HT1080 (cell line): ENCODE measurements at places on chromosomes 11 and 22. TPM values are rescaled to one million over a fixed set of nuclear protein-coding genes. Genes with fewer than 3 reads are reported as not detected.

GRCh38 chr11:125918140-125918840 is 14.0 kb downstream of the DDX25 start:
- DNase-seq: no peak

DNA sequence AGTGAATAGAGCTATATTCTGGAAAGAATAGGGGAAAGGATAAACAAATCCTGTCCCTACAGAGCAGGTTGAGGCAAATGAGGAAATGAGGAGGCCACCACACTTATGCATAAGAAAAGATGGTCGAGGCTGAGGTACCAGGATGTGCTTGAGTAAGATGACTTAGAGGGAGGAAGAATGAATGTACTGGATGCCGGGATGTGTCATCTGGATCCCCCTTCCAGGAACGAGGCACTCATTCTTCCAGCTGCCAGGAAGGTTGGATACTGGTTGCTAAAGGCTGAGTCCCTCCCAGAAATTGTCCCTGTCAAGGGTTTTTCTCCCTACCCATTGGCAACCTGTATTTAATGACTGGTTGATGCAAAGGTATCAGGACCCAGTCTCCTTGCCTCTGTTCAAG is 31.1 kb upstream of the SYT9 start:
- DNase-seq: peak; percentile 70

DNA sequence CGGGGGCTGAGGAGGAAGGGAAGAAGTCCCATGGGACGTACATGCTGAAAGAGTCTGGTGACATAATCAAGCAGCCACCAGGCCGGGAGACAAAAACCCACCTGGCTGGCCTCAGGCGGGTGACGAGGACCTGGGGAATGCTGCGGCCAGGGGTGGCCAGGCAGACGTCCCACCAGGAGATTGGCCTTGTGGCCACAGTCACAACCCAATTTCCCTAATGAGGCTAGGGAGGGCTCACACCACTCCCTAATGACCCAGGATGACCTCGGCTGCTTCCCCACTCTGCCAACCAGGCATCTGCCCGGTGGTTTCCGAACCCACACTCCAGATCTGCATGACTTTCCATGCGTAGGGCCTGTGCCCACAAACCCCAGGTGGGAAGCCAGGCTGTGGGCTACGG is 66.9 kb downstream of the SCUBE1 start:
- DNase-seq: no peak

DNA sequence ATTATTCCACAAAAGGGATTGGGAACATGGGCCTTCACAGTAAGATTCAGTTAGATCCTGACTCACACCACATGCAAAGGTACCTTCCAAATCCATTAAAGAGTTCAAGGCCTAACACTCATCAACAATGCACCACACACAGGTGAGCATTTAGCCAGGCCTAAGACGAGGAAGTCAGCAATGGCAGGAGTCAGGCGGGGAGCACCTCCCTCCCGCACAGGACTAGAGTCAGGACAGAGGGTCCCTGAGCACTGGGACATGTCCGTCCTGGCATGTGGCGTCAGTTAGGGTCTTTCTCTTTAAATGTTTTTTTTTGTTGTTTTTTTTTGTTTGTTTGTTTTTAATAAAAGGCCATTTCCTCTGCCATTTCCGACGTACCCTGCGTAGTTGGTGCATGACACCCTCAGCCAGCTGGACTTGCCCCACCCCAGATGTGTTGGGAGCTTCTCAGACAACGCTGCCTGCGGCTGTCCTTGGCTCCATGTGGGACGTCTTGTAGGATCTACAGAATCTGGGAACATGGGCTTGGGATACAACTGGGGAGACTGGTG is 1458.6 kb downstream of the BRD1 start:
- no peak for DNase-seq

GRCh38 chr11:120698918-120699317 is 187.4 kb downstream of the GRIK4 start:
- no peak for DNase-seq

DNA sequence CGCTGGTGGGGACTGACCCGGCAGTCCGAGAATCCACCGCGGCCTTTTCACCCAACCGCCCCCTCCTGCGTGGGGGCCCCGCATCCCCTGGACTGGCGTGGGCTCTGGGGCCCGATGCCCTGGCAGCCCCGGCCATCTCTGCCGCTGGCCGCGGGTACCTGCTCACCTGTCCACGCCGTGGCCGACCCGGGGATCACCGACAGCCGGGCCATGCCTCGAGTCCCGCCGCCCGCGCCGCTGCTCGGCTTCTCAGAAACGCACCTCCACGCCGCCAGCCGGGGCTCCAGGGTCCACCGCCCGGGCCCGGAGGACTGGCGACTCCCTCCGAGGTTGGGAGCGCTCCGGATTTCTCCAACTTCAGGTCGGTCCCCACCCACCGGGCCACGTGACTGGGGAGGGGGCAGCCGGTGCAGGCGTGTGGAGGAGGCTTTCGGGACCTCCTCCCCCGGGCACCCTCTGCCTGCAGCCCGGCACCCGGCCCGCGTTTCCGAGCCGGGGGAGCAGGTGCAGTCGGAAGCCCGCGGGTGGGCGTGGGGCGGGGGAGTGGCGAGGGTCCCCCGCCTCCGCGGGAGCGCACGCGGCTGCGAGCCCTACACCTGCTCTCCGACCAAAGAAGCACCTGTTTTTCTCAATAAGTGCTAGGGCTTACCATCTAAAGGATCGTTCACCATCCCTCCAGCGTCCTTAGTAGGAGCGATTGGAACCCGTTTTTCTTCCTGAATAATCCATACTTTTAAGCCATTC is 554 bp upstream of the NRIP3 start:
- no peak for DNase-seq

GRCh38 chr11:130766650-130767565 is 149.4 kb downstream of the SNX19 start:
- DNase-seq: no peak

- peak; percentile 27 for DNase-seq
Measured at GRCh38 chr11:36492724-36493304, 17.3 kb downstream of the TRAF6 start.

- DNase-seq: peak; percentile 73
Measured at GRCh38 chr11:76626921-76627401, 43.6 kb downstream of the LRRC32 start.

DNA sequence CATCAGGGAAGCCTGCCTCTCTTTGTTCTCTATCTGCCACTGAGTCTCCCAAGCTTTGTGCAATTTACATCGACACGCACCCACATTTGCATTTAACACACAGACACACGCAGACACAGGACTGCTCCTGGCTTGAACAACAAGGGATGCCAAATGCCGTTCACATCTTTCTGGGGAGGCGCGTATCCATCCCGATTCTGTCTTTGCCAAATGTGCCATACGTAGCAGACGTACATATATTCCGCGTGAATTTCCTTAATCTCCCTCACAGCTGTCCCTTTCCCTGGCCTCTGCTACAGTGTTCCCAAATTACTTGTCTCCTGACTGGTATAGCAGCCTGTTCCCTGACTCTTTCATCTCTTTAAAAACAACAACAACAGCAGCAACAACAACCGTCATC is 409.5 kb downstream of the MIAT start:
- DNase-seq: no peak

DNA sequence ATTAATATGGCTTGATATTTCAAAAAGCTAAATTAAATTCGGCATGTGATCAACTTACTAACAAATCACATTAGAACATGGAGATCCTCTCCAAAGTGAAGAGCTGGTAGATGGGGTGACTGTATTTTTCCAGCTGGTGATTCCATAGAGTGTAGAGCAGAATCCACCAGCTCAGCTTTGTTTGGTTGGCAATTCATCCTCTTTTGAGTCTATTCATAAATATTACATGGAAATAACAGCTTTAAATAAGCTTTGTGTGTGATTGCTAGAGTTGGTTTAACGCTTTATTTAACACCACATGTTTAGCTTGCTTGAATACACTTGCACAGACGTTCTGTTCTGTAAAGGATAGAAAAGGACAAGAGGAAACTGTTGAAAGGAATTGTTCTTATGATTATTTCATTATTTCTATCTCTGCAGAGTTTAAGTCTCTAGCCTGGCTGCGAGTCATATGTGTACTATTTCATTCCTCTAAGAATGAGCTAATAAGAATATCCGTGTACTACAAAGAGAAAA is 738.3 kb upstream of the KIRREL3 start:
- no peak for DNase-seq

DNA sequence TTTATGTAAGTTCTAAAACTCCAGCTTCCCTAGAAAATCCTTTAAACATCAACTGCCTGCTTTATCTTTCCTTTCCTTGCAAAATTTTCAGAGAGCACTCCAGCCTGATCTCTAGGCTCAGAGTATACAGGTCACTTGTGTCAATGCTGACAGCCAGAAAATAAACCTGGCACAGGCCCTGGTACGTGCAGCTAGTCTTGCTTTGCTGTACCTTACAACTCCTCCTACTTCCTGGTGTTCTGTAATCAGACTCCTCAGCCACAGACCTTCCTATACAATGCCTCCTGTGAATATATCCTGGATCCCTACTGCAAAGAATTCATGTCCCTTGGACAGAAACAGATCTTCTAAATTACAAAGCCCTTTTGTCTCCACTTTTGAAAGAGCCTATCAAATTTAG is 24.2 kb upstream of the TMEM123 start:
- DNase-seq: peak; percentile 72

DNA sequence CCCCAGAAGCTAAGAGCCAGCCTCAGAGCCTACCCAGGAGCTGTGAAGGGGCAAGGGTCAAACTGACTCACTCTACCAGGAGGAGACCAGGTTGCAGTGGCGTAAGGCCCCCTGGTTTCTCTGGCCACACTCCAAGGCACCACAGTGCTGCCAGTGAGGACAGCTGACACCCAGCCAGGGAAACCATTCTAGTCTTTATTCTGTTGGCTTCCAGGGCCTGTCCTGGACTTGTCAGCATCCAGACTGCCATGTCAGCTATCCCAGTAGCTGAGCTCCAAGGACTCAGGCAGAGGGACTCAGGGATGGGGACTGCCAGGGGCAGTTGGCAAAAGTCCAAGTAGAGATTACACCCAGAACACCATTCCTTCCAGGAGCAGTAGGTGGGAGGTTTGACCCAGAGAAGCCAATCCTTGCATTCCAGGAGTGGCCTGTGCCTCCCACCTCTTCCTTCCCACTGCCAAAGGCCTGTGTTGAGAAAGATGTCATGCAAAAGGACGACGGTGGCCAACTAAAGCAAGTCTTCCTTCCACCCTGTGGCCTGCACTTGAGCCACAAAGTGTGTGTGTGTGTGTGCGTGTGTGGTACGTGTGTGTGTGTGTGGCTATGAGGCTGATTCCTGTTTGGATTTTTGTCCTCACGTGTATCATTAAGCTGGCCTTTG is 3.6 kb upstream of the MAPK8IP1 start:
- DNase-seq: peak; percentile 33

GRCh38 chr22:45083659-45084305 is 74.0 kb upstream of the PHF21B start:
- DNase-seq: peak; percentile 83

GRCh38 chr11:129932381-129933067 is 37.1 kb upstream of the NFRKB start:
- DNase-seq: no peak

DNA sequence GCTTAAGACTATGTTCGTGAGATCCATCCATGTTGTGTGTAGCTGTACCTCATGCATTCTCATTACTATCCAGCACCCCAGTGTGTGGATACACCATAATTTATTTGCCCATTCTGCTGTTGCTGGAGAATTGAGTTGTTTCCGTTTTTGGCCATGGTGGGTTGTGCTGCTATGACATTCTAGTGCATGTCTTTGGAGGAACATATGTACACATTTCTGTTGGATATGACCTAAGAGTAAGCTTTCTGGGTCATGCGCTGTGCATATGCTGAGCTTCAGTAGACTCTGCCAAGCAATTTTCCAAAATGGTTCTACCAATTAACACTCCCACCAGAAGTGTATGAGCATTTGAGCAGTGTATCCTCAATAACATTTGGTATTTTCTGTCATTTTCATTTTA is 316.6 kb downstream of the MIAT start:
- no peak for DNase-seq

DNA sequence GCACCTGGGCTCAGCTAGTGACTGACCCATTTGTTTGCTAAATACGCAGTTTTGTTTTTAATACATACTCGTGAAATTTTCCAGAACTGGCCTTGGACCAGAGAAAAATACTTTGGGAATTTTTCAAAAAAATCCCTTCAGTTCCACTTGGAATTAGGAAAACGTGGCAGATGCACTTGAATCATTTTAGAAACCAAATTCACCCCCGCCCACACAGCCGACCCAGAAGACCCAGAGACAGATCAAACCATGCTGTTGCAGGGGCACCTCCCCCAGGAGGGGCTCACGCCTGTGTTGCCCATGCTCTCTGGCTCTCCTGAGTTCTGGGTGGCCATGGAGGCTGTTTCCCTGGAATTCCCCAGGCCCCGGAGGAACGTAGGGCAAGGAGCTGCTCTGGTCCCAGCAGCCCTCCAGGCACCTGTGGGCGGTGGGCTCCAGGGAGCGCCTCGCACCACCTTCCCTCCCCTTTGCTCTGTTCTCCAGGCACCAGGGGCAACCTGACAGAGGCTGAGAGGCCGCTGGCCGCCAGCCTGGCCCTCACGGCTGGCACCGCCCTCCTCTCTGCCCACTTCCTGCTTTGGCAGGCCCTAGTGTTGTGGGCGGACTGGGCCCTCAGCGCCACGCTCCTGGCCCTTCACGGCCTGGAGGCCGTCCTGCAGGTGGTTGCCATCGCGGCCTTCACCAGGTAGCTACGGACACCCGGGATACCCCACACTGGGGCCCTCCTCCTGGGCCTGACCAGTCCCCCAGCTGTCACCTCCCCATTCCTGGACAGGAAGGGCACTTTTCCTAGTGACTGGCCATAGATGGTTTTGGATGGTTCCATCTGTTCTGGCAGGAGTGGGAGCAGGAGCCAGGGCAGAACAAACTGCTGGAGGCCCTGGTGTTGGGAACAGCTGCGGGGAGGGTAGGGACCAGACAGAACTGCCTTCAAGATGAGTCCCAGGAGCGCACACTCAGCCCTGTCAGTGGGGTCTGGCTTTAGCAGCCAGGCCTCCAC is 3.3 kb upstream of the EPS8L2 start:
- peak; percentile 76 for DNase-seq

GRCh38 chr11:11615086-11615485 is 6.7 kb downstream of the GALNT18 start:
- DNase-seq: no peak

DNA sequence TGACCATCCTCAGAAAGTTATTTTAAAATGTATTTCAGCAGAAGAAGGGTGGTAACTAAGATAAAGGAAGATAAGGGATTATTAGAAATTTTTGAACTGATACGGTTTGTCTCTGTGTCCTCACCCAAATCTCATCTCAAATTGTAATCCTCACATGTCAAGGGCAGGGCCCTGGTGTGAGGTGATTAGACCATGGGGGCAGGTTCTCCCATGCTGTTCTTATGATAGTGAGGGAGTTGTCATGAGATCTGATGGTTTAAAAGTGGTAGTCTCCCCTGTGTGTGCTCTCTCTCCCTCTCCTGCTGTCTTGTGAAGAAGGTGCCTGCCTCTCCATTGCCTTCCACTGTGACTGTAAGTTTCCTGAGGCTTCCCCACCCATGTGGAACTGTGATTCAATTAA is 36.1 kb downstream of the CYP2R1 start:
- no peak for DNase-seq

Gene DDI1
- not detected in 2 replicates for total RNA-seq

Gene APOL5
- total RNA-seq: not detected in 2 replicates

Gene OR10A2
- total RNA-seq: not detected in 2 replicates

Gene CACNA1I
- not detected in 2 replicates for total RNA-seq

Gene NCR3LG1
- 0.27 and 0.53 TPM in 2 replicates for total RNA-seq

Gene KCNC1
- total RNA-seq: 0.10 TPM in 1 of 2 replicates, not detected in the other

Gene IZUMO1R
- total RNA-seq: 0.11 TPM in 1 of 2 replicates, not detected in the other

Gene SMDT1
- total RNA-seq: 14.1 and 19.4 TPM in 2 replicates

Gene RAB38
- total RNA-seq: not detected in 2 replicates

Gene FAM111A
- total RNA-seq: 48.0 and 51.4 TPM in 2 replicates

Gene FGF4
- total RNA-seq: not detected in 2 replicates

Gene CHADL
- total RNA-seq: not detected in 2 replicates

Gene MRGPRF
- 0.03 TPM in 1 of 2 replicates, not detected in the other for total RNA-seq

Gene ROBO4
- total RNA-seq: 21.1 and 25.0 TPM in 2 replicates

Gene AQP11
- total RNA-seq: 0.43 and 0.48 TPM in 2 replicates
